ENCODE measurements at places on chromosomes 3 and 15. TPM values are rescaled to one million over a fixed set of nuclear protein-coding genes. Genes with fewer than 3 reads are reported as not detected.

The FSD2 gene
- not detected for total RNA-seq

- no peak for DNase-seq
These were observed 14.5 kb upstream of the RBSN start for GRCh38 chr3:15113471-15113870.

- no peak for DNase-seq
These were observed 2.2 kb downstream of the CADM2 start for GRCh38 chr3:84961011-84961410.

GRCh38 chr15:29962407-29962806, 120.3 kb upstream of the GOLGA8J start:
- DNase-seq, result no peak

The LNP1 gene
- total RNA-seq, result 10.0 TPM

DNA sequence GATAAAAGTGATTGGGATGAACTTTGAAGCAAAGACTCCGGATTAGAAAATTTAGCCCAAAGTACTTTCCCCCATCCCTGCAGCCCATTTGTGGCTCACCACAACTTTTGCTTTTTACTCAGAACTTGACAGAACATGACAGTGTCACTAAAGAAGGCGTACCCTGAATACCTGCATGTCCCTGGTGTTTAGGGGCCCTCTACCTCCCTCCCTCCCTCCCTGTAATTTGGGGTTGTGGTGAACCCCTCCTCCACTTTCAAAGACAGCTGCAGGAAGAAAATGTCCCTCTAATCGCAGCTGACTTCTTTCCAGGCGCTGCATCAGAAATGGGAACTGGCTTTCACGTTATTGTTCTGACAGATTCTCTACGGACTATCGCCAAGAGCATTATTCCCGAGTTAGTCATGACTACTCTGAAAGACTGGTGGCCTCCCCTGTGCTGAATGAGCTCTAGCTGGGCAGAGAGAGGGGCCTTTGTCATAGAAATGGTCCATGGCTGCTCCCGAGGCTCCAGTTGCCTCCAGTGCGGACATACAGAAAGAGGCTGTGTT, 93.2 kb upstream of the ARHGEF3 start:
- peak; percentile 61 for DNase-seq

DNA sequence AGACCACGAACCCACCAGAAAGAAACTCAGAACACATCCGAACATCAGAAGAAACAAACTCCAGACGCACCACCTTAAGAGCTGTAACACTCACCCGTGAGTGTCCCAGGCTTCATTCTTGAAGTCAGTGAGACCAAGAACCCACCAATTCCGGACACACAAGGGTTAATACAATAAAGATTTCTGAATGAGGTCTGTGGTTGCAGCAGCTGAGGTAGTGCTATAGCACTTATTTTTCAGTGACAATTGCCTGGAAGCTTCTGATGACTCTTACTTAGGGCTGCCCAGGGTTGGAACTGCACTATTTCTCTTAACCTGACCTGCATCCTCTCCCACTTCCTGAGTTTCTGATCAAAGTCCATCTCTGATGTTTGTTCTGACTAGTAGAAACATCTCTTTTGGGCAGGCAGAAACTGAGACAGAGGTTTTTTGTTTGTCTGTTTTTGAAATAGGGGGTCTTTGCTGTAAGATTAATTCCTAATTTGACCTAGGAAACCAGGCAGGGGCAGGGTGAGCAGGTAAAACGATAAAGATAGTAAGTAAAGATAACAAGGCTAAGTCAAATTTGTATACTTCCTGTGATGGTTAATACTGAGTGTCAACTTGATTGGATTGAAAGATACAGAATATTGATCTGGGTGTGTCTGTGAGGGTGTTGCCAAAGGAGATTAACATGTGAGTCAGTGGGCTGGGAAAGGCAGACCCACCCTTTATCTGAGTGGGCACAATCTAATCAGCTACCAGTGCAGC, 169.1 kb downstream of the GAP43 start:
- peak; percentile 76 for DNase-seq

- peak; percentile 69 for DNase-seq
These were observed 51.5 kb downstream of the ISG20 start for GRCh38 chr15:88690331-88690730.

The CYP1A1 gene
- total RNA-seq, result 1.4 TPM

GRCh38 chr3:28130836-28131235, 110.6 kb upstream of the CMC1 start:
- DNase-seq, result no peak

DNA sequence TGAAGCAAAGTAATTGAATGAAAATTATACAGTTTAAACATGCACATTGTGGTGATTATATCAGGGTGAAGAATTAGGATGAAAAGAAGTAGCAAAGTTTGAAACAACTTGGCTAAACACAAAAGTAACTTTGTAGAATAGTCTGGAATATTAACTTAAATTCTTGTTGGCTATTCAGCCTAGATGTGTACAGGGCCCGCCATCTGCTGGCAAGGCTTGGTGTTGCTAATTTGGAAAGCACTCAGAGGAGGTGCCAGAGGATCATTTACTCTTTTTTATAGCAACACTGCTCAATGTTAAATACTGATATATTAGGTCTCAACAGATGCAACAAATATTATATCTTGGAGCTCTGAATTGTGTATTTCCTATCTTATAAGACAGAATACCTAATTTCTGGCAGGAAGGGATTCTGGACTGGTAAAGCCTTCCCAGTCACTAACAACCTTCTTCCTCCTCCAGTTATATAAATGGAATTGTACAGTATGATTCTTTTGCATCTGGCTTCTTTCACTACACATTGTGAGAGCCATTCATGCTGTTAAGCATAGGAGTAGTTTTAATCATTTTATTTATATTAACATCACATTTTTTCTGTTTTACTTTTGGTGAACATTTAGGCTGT, 36.1 kb downstream of the TTC23 start:
- peak; percentile 69 for DNase-seq

DNA sequence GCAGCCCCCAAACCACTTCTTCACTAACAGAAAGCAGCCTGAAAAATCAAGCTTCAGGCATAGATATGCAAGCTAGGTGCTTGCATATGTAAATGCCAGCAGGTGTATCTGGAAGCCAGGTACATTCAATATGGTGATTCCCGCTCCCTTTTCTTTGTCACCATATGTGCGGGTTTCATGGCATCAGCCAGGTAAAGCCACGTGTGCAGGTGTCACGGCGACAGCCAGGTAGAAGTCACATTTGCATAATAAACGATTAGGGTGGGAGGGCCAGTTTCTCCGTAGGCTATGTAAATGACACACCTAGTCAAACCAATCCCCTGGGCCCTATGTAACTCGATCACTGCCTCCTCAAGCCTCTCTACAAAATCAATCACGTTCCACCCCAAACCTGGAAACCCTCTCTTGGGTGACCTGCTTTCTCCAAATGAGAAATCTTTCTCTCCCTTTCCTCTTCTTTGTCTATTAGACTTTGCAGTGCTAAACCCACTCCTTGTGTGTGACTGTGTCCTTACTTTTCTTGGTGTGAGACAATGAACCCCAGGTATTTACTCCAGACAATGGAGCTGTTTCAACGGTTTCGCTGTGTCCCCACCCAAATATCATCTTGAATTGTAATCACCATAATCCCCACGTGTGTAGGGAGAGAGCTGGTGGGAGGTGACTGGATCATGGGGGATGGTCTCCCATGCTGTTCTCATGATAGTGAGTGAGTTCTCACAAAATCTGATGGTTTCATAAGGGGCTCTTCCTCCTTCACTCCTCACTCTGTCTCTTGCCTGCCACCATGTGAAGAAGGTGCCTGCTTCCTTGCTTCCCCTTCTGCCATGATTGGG, 44.6 kb downstream of the ONECUT1 start:
- DNase-seq, result no peak

- DNase-seq, result no peak
These were observed 291.2 kb upstream of the STT3B start for GRCh38 chr3:31241533-31241932.

GRCh38 chr3:40179016-40179415, 130.5 kb upstream of the EIF1B start:
- peak; percentile 54 for DNase-seq

GRCh38 chr15:100809151-100809550, 70.5 kb upstream of the ALDH1A3 start:
- DNase-seq, result peak; percentile 32

The GOLGA8S gene
- total RNA-seq, result 0.48 TPM

- DNase-seq, result peak; percentile 8
These were observed 278.5 kb downstream of the PLOD2 start for GRCh38 chr3:145882436-145882835.

DNA sequence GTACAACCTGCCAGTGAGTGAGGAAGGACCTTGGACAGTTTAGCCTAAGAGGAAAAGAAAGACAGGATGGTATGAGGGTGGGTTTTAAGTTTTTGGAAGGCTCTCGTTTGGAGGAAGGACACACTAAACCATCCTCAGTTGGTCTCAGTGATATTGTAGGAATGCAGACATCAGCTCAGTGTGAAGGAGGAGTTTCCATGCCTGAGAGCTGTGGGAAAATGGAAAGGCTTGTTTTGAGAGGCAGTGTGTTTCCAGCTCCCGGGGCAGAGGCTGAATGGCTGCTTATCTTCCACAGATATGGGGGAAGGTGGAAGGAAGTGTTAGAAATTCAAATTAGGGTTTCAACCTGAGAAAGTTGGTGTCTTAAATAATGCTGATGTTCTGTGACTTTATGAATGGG, 89.6 kb upstream of the MYZAP start:
- no peak for DNase-seq

GRCh38 chr3:105561876-105562275, 195.2 kb downstream of the ALCAM start:
- DNase-seq, result no peak

- no peak for DNase-seq
These were observed 137.9 kb downstream of the XXYLT1 start for GRCh38 chr3:195133013-195133412.

The C3orf49 gene
- not detected for total RNA-seq

DNA sequence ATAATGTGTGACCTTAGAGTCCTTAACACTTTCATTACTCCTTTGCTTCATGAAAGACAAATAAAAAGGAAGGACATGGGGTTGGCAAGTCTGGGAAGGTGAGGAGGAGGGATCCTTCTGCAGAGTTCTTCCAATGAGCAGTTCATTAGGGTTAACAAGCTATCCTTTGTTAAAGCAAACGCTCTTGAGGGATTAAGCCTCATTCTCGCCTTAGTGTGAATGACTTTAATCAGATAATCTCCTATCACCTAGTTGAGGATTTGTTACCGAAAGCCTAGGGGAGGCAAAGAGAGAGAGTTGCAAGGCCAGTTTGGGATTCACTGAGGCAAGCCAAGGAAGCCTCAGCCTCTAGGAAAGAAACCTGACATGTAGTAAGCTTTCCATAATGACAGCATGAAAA, 7.4 kb upstream of the MBNL1 start:
- DNase-seq, result no peak

GRCh38 chr15:52097180-52097579, 15.4 kb downstream of the BCL2L10 start:
- DNase-seq, result peak; percentile 47

DNA sequence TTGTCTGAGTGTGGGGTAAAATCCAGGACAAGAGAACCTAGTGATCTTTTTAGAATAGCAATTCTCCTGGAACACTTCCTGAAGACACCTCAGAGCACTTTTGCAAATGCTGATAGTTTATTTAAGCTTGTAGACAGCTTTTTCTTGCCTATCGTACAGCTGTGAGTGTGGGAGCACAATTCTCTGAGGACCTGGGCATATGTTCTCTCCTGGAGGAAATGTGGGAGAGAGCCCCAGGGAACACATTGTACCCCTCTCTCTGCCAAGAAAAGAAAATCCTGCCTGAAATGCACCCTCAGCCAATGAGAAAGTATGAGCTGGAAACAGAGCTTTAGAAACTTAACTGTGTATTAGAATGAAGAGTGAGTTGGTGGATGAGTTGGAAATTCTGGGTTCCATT, 308.3 kb upstream of the SEMA6D start:
- DNase-seq, result no peak

DNA sequence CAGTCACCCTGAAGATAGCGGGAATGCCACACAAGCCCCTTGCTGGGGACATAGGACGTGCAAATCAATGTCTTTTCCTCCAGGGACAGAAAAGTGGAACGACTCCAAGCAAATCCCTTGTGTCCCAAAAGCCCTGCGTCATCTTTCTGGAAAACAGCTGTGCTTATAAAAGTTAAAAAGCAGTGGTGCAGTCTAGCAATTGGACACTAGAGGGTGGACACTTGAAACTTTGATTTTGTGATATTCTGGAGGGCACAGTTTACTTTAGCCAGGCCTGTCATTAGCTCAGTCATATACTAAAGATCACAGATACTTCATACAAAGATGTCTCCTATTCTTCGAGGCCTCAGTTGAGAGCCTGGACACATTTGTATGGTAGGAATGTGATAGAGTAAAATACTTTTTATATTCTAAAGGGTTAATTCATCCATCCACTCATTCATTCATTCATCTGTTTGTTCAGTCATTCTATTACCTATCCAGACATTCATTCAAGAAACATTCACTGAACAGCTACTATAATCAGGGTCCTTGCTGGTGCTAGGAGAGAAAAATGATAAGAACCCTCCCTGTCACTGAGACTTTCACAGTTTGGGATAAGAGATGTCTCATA, 63.8 kb upstream of the ANKRD34C start:
- DNase-seq, result peak; percentile 34

- DNase-seq, result no peak
These were observed 20.7 kb downstream of the ATP2B2 start for GRCh38 chr3:10484709-10485108.

The MYL3 gene
- total RNA-seq, result not detected

DNA sequence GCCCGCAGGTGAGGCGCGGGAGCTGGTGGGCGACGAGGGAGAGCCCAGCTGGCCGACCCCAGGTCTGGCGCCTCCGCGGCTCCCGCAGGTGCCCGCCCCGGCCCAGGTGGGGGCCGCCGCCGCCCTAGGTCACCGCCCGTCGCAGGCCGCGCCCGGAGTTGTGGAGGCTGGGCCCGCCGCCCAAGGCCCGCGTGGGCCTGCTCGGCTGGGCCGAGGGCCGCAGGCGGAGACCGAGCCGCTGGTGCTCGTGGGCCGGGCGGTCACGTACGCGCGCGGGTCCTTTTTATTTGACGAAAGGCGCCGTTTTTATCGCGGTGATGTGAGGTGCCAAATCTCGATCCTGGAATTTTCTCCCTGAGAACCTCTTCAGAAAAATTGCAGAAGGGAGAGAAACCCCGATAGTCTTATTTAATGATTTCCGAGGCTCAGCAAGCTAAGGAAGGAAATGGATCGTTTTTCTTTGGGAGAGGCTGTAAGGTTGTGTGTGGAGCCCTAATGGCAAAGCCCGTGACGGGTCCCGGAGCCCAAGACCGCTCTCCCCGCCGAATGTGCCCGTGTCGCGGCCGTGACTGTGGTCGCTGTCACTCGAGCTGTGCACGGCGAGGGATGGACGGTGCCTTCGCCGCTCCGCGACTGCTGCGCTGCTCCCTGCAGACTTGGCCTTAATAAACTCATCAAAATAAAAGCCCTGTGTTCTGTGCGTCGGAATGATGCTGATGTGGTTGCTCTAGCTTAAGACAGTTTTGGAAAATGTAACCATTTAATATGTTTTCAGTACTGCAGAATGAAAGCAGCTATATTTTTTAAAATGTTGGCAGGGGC, 612 bp downstream of the APPL1 start:
- peak; percentile 59 for DNase-seq

- DNase-seq, result no peak
These were observed 303.9 kb downstream of the PDCD6IP start for GRCh38 chr3:34102288-34102687.

DNA sequence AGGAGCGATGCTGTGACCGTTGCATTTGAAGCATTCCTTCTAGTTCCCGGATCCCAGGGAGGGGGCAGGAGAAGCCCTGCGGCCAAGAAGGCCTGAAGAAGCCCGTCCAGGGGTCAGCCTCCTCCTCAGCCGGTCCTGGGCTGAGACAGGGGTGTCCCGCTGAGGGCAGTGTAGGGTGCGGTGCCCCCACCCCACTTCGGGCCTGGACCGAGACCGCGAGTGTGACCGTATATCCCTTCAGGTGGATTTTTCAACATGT, 2.8 kb downstream of the OCA2 start:
- DNase-seq, result no peak

The PEX5L gene
- total RNA-seq, result not detected

The PTPN23 gene
- total RNA-seq, result 10.2 TPM

The TMEM207 gene
- not detected for total RNA-seq
